ENCODE measurements at places on chromosomes 1 and 21.

DNA sequence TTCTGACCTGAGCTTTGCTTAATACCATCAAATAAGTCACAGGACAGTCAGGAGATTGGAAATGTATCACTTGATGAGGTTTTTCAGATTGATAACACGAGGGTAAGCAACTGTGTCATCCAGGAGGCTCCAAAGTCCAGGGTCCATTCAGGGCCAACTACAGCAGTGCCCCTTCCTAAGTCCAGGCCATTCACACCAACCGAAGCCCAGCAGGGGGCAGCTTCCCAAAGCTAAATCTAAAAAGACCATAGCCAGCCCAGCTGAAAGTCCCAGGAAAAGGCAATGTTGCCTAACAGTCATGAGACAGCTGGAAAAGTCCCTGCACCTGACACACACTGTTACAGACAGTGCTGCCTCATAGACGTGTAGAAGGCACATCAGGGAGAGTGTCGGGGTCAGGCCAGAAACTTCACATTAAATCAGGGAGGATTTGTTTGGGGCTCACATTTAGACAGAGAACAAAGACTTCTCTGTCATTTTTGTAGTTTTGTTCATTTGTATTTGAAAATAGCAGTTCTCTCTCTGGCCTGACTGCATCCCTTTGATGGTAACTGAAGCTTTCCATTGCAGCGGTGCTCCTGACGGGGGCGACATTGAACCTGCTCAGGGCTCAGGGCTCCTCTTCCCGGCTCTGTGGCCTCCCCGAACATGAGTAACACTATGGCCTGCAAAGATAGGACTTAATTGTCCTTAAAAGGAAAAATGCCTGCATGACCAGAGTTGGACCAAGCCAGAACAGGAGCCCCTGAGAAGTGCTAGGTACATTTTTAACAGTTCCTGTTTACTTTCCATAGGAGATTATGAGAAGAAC is 200.4 kb downstream of the NRIP1 start:
- DNase-seq = no peak

DNA sequence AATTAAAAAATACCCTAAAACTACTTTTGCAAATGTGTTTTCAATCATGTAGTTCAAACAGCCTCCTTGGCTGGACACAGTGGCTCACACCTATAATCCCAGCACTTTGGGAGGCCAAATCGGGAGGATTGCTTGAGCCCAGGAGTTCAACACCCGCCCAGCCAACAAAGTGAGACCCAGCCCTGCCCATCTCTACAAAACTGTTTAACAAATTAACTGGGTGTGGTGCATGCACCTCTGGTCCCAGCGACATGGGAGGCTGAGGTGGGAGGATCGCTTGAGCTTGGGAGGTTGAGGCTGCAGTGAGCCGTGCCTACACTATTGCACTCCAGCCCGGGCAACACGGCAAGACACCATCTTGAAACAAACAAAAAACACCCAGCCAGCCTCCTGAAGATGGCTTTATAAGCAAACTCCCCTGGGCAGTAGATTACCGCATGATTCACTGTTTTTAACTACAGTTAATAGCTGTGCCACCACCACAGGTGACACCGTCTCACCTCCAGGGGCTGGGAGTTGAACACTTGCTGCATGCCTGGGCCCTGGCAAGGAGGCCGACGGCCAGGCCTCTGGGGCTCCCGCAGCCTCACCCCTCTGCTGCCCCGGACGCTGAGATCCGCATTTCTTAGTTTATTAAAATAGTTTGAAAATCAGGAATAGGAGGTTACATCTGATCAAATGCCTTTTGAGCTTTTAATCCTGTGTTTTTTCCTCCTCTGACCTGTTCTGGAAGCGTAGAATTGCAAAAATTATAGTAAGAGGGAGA is 16.2 kb downstream of the PTTG1IP start:
- DNase-seq = no peak

- DNase-seq = no peak
These were observed 102.7 kb upstream of the VANGL1 start for GRCh38 chr1:115539061-115539460.

DNA sequence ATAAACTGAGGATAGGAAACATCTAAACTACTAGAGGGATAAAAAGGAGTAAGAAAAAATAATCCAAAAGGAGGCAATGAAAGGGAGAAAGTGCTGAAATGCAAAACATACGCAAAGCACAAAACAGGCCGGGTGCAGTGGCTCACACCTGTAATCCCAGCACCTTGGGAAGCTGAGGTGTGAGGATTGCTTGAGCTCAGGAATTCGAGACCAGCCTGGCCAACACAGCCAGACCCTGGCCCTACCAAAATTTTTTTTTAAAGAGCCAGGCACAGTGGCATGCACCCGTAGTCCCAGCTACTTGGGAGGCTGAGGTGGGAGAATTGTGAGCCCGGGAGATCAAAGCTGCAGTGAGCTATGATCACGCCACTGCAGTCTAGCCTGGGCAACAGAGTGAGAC is 10.5 kb downstream of the SPOCD1 start:
- no peak for DNase-seq

DNA sequence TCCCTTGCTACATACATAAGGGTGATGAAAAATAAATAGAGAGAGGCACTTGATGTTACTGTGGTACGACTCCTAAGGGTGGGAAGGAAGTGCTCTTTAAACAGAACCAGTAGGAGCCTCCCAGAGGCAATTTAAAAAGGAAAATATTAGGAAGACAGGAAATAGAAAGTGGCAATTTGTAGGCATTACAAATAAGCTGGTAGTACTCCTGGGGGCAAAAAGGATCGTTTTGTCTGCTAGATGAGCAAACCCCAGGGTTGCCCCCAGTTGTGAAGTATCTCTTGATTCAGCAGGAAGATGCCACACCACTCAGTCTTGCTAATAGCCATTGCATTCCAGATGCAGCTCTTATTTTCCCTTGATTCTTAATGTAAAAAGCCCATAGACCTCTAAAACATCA is 303.0 kb downstream of the NTNG1 start:
- DNase-seq = no peak

DNA sequence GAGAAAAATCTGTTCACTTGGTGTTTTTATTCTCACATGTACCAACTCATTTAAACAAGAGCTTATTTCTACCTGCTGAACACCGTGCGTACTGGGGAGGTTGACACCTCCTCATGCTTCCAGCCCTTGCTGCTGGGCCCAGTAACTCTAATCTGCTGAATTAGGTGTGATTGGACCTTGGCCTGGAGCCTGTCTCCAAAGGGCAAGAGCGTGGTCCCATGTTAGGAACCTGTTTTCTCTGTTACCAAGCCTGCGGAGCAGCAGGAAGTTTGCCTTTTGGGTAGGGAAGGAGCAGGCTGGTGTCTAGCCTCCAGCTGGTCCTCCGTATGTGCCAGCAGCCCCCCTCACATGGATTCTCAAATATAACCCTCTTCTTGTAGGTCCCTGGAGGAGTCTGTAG is 10.9 kb upstream of the SLC27A3 start:
- DNase-seq = no peak

DNA sequence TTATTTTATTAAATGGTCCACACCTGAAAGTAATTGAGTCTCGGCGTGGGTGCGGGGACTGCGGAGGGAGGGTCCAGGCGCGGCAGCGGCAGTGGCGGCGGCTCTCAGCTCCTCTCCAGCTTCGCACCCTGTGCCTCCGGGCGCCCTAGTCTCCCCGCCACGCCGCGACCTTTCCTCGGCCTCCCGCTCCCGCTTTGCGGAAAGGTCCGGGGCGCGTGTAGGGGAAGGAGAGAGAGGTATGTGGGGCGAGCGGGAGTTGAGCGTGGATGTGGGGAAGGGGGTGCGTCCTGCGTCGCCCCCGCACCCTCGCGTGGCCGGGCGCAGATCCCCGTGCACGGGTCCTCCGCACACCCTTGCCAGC is 13.4 kb upstream of the ALX3 start:
- no peak for DNase-seq

- no peak for DNase-seq
These were observed 3.7 kb upstream of the CCN1 start for GRCh38 chr1:85576642-85577418.

- DNase-seq = no peak
These were observed 9.9 kb downstream of the AMPD2 start for GRCh38 chr1:109629372-109630030.

GRCh38 chr1:43293176-43293575 is 7.6 kb upstream of the TIE1 start:
- no peak for DNase-seq

GRCh38 chr21:44529503-44530125 is 10.4 kb downstream of the KRTAP10-1 start:
- DNase-seq = no peak

DNA sequence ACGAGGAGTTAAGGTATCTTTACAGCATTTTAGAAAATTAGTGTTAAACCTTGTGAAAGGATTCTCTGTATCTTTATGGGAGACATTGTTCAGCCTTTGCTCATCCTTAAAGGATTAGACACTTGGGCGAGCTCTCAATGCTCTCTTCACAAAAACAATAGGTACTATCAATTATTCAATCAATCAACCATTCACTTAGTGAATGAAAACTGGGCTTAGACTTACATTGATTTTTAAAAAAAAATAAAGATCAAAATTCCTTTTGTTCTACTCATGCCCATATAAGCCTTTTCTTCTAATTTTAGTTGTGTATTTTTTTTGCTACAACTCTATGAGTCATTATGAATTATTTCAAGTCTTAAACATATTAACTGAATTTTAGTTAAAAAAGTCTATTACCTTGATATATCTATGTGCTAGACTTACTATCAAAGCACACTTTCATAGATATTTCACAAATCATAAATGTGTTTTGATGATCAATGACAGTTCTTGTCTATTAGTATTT is 181.2 kb downstream of the DPYD start:
- no peak for DNase-seq

- DNase-seq = no peak
These were observed 15.7 kb upstream of the RASSF5 start for GRCh38 chr1:206491616-206492015.
